ENCODE measurements at places on chromosomes 3 and 15. TPM values are rescaled to one million over a fixed set of nuclear protein-coding genes. Genes with fewer than 3 reads are reported as not detected.

GRCh38 chr3:175478301-175478700 is 619.2 kb downstream of the NAALADL2 start:
- no peak overlapping the region for H3K27ac ChIP-seq
- DNase-seq: no peak
- H3K36me3 ChIP-seq: no peaks in the 10 kb centered on the region
- H3K27me3 ChIP-seq: no peaks in the 10 kb centered on the region

Gene SIDT1
- not detected for total RNA-seq

- no peaks in the 10 kb centered on the region for H3K27me3 ChIP-seq
- DNase-seq: no peak
- H3K36me3 ChIP-seq: peaks cover 26% of the 10 kb centered on the region
Measured at GRCh38 chr3:160291290-160291908, 66.2 kb downstream of the C3orf80 start.

DNA sequence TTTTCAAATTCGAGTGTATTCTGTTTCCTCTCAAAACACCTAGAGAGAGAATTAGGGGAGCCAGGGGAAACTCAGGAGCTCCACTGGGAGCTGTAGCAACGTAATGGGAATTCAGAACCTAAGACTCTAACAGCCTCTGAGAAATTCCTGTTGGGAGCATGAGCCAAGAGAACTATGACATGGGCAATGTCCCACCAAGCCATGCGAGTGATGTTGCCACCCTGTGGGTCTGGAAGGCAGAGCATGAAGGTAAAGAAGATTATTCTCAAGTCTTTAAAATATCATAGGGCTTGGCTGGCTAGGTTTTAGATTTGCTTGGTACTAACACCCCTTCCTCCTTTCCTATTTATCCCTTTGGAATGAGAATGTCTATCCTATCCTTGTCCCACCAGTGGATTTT is 392.6 kb upstream of the ADAMTS9 start:
- H3K4me1 ChIP-seq: no peaks in the 10 kb centered on the region
- no peaks in the 10 kb centered on the region for H3K36me3 ChIP-seq
- DNase-seq: no peak
- no peak overlapping the region for H3K27ac ChIP-seq

GRCh38 chr15:43277231-43277823 is 10.6 kb upstream of the TGM5 start:
- no peaks in the 10 kb centered on the region for H3K36me3 ChIP-seq
- H3K27me3 ChIP-seq: peaks cover 53% of the 10 kb centered on the region
- peak; percentile 56 for DNase-seq
- H3K27ac ChIP-seq: no peak overlapping the region
- no peaks in the 10 kb centered on the region for H3K4me1 ChIP-seq

- H3K36me3 ChIP-seq: no peaks in the 10 kb centered on the region
- peaks cover 65% of the 10 kb centered on the region for H3K27me3 ChIP-seq
- H3K27ac ChIP-seq: no peak overlapping the region
Measured at GRCh38 chr15:65981837-65982626, 112.7 kb downstream of the RAB11A start.

Gene CSK
- 56.0 TPM for total RNA-seq

Gene MED12L
- 1.4 TPM for total RNA-seq

- H3K4me1 ChIP-seq: peaks cover 13% of the 10 kb centered on the region
- no peak for DNase-seq
- H3K27me3 ChIP-seq: no peaks in the 10 kb centered on the region
Measured at GRCh38 chr3:143428294-143428693, 308.7 kb downstream of the CHST2 start.

DNA sequence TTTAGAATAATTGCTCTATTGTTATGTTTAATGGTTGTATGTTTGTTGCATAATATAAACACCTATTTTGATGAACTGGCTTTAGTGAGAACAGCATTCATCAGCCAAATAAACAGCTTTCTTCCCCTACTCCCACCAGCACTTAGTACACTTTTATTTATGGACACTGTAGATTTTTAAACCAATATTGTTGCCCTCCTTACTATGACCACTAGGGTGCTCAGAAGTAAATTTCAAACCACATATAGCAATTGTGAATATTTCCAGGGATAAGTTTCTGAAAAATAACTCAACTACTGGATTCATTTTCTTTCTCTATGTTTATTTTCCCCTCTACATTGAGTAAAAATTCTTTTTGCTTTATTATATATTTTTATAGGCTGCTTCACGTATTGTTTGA is 84.7 kb upstream of the PTX3 start:
- no peaks in the 10 kb centered on the region for H3K27me3 ChIP-seq
- H3K4me3 ChIP-seq: no peak overlapping the region
- peaks cover 12% of the 10 kb centered on the region for H3K4me1 ChIP-seq
- DNase-seq: no peak
- no peaks in the 10 kb centered on the region for H3K36me3 ChIP-seq

Gene CACNA1D
- total RNA-seq: 0.48 TPM

- H3K27me3 ChIP-seq: no peaks in the 10 kb centered on the region
- no peak overlapping the region for H3K4me3 ChIP-seq
- DNase-seq: no peak
- peaks cover 10% of the 10 kb centered on the region for H3K36me3 ChIP-seq
- peaks cover 42% of the 10 kb centered on the region for H3K4me1 ChIP-seq
Measured at GRCh38 chr3:11284011-11284410, 11.8 kb downstream of the ATG7 start.

DNA sequence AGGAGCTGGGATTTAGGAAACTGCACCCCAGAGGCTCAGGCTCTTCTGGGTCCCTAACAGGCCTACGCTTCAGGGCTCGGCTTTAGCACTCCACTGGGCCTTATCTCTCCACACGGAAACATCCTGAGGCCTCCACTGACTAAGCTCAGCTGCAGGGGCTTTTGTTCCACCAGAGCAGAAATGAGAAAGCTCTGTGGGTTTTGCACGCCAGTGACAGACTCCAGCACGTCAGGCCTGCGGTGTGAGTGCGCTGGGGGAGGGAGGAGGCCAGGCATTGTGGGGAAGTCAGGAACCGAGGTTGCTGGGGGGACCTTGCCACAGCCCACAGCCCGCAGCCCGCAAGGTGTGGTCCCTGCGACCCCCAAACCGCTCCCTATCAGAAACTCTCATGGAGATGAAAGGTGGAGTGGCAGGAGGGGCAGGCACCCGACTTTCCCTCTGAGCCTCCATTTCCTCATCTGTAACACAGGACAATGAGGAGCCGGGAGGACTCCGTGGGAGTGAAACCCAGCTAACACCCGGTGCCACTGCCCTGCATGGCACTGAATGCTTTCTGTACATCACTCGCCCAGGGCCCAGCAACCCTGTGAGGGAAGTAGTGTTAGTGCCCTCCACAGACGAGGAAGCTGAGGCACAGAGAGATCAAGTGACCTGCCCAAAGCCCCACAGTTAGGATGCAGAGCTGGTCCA is 106.5 kb downstream of the TPRA1 start:
- H3K4me3 ChIP-seq: no peak overlapping the region
- DNase-seq: peak; percentile 80
- peaks cover 2% of the 10 kb centered on the region for H3K36me3 ChIP-seq
- no peaks in the 10 kb centered on the region for H3K4me1 ChIP-seq
- peaks cover 19% of the 10 kb centered on the region for H3K27me3 ChIP-seq

GRCh38 chr15:82851981-82852511 is 42.6 kb downstream of the WHAMM start:
- no peak overlapping the region for H3K4me3 ChIP-seq
- no peaks in the 10 kb centered on the region for H3K27me3 ChIP-seq
- no peak overlapping the region for H3K27ac ChIP-seq
- no peaks in the 10 kb centered on the region for H3K36me3 ChIP-seq
- DNase-seq: peak; percentile 70

DNA sequence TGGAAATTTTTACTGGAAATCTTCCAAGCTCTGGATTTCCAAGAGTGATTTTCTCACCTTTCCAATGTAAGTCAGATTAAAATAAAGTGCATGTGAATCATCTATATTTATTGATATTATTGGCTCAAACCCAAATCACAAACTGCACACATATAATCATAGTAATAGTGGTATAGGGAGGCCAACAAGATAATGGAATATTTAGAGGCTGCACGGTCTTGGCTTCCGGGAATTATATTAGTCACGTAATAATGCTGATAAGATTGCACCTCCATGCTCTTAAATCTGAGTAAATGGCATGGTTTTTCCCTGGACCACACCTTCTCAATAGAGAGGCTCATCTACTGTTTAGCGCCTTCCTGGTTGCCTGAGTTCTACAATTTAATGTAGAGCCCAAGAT is 567.1 kb upstream of the NR2F2 start:
- H3K36me3 ChIP-seq: no peaks in the 10 kb centered on the region
- H3K27me3 ChIP-seq: no peaks in the 10 kb centered on the region
- DNase-seq: no peak
- H3K4me1 ChIP-seq: peaks cover 12% of the 10 kb centered on the region
- H3K27ac ChIP-seq: no peak overlapping the region
- no peak overlapping the region for H3K4me3 ChIP-seq

Gene CPLX3
- total RNA-seq: not detected

DNA sequence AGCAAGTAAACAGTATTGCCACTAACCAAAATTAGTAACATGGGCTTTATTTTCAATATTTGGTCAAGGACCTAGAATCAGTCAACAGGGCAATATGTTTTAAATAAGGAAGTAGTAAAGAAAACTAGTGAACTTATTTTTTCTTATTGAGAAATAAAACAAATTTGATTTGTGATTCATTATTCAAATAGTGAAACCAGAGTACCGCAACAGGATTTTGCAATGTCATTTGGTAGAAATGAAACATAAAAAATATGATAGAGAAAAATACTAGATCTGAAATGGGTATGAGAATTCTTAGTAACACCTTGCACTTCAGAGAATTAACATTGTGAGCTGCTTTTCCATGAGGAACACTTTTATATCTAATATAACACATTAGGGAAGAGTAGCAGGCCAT is 291.8 kb upstream of the GBE1 start:
- H3K36me3 ChIP-seq: no peaks in the 10 kb centered on the region
- H3K4me3 ChIP-seq: no peak overlapping the region
- no peaks in the 10 kb centered on the region for H3K4me1 ChIP-seq
- no peak overlapping the region for H3K27ac ChIP-seq
- no peaks in the 10 kb centered on the region for H3K27me3 ChIP-seq

Gene OXTR
- total RNA-seq: 24.0 TPM

Gene CHDH
- 0.81 TPM for total RNA-seq

DNA sequence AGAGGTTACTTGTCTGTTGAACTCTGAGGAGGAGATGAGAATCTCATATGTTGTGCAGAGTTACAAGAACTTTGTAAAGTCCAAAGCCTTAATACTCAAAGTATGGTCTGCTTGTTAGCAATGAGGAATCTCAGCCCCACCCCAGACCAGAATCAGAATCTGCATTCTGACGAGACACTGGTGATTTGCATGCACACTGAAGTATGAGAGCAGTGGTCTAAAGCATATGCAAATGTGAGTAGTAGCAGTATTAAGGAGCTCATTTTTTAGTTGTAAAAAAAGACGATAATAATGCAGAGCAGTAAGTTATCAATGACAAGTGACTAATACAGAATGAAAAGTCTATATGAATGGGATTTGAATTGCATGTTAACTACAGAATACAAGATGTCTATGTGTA is 327.7 kb downstream of the RYR3 start:
- no peak overlapping the region for H3K4me3 ChIP-seq
- H3K27me3 ChIP-seq: peaks cover 29% of the 10 kb centered on the region
- no peak for DNase-seq
- H3K4me1 ChIP-seq: no peaks in the 10 kb centered on the region
- H3K36me3 ChIP-seq: no peaks in the 10 kb centered on the region

DNA sequence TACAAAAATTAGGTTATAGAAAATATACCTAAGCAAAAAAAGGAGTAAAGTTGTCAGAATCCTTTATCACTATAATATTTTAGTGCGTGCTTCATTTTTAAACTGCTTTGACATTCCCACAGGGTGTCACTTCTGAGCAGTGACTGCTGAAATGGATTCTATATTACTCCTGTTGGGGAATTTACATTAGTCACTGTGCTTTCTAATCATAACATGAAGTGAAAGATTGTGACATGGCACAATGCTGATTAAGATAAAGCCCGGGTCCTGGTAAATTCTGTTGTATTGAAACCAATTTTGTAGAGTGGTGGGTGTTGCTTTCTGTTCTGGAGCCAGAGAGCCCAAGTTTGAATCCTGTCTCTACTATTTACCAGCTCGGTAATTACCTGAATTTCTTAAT is 36.4 kb upstream of the EHHADH start:
- H3K4me1 ChIP-seq: peaks cover under 1% of the 10 kb centered on the region
- H3K27me3 ChIP-seq: no peaks in the 10 kb centered on the region
- no peak for DNase-seq
- H3K4me3 ChIP-seq: no peak overlapping the region
- peaks cover 13% of the 10 kb centered on the region for H3K36me3 ChIP-seq

GRCh38 chr15:51887887-51888592 is 58.6 kb downstream of the TMOD3 start:
- peaks cover 35% of the 10 kb centered on the region for H3K4me1 ChIP-seq
- DNase-seq: no peak
- H3K36me3 ChIP-seq: peaks cover 28% of the 10 kb centered on the region
- peak overlapping the region; percentile 9 for H3K27ac ChIP-seq

DNA sequence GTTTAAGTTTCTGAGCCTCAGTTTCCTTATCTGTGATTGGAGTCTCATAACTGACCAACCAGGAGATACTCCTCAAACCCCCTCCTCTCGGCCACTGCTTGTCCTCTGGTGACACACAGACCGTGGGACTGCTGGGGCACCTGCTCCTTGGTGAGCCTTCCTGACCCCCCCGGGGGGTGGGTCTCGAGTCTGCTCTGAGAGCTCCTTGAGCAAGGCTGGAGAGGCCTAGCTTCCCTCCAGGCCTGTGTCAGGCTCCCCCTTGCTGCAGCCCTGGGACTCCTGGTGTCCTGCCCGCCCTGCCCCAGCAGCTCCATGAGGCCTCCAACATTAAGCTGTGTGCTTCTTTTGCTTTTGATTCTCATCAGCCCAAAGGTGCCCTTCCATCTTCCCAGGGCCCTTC is 27.7 kb downstream of the SRPRB start:
- no peak for DNase-seq
- no peaks in the 10 kb centered on the region for H3K4me1 ChIP-seq
- no peaks in the 10 kb centered on the region for H3K27me3 ChIP-seq

GRCh38 chr3:38000965-38001455 is 10.4 kb downstream of the VILL start:
- no peak overlapping the region for H3K27ac ChIP-seq
- H3K36me3 ChIP-seq: no peaks in the 10 kb centered on the region
- H3K27me3 ChIP-seq: no peaks in the 10 kb centered on the region
- no peak for DNase-seq
- H3K4me1 ChIP-seq: peaks cover 21% of the 10 kb centered on the region

GRCh38 chr3:189355481-189356201 is 183.9 kb downstream of the TPRG1 start:
- no peak for DNase-seq
- peak overlapping the region; percentile 38 for H3K27ac ChIP-seq
- H3K4me1 ChIP-seq: peaks cover 35% of the 10 kb centered on the region
- no peaks in the 10 kb centered on the region for H3K36me3 ChIP-seq
- H3K4me3 ChIP-seq: no peak overlapping the region

Gene TMEM108
- total RNA-seq: 3.7 TPM

Gene PSMD2
- 239 TPM for total RNA-seq

- no peaks in the 10 kb centered on the region for H3K27me3 ChIP-seq
- peaks cover 33% of the 10 kb centered on the region for H3K4me1 ChIP-seq
- H3K4me3 ChIP-seq: no peak overlapping the region
- H3K36me3 ChIP-seq: no peaks in the 10 kb centered on the region
- DNase-seq: no peak
- no peak overlapping the region for H3K27ac ChIP-seq
Measured at GRCh38 chr15:96035091-96035490, 295.4 kb upstream of the NR2F2 start.

- H3K4me1 ChIP-seq: no peaks in the 10 kb centered on the region
- H3K27ac ChIP-seq: no peak overlapping the region
- H3K4me3 ChIP-seq: no peak overlapping the region
- H3K36me3 ChIP-seq: no peaks in the 10 kb centered on the region
- peaks cover 8% of the 10 kb centered on the region for H3K27me3 ChIP-seq
- DNase-seq: no peak
Measured at GRCh38 chr3:118945834-118946233, 88.8 kb downstream of the IGSF11 start.

- peaks cover 32% of the 10 kb centered on the region for H3K27me3 ChIP-seq
- H3K4me3 ChIP-seq: no peak overlapping the region
- H3K27ac ChIP-seq: no peak overlapping the region
- no peaks in the 10 kb centered on the region for H3K36me3 ChIP-seq
- H3K4me1 ChIP-seq: peaks cover 14% of the 10 kb centered on the region
Measured at GRCh38 chr3:43923104-43923882, 232.6 kb downstream of the ABHD5 start.

Data from osteocyte (in vitro differentiated cells).